ENCODE measurements at places on chromosomes 12 and 14.
A peak's percentile ranks its signal among the peaks of the same experiment; 100 is the strongest.

DNA sequence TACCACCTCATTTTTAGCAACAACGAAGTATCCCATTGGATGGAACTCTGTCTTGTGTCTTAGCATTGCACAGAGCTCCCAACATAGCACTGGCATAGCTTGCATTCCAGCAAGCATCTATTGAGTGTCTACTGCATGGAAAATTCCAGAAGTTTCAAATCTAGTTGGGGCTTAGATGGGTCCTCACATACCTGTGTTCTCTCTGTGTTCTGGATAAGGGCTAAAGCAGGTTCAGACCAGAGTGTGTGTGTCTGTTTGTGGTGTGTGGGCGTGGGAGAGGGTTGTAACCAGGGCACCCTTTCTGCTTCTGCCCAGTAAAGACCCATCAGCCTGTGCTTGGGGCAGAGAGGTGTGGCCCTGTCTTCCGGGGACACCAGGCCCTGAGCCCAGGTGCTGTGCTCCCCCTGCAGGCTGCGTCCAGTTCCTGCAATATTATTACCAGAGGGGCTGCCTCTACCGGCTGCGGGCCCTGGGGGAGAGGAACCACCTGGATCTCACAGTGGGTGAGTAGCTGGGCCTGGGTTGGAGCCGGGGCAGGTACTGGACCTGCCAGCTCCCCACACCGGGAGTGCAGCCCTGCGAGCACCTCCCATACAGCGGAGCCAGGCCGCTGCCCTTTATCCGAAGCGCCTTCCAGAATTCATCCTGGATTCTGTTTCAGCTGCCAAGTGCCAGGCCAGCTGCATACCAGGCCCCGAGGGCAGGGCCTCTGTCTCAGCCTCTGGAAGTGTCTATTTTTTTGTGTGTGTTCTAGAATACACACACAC lies 20.3 kb downstream of the RHOF start:
- H3K36me3 ChIP-seq: no peaks in the 10 kb centered on the region
- H3K4me3 ChIP-seq: no peak overlapping the region
- H3K27ac ChIP-seq: peak overlapping the region; percentile 1
- H3K27me3 ChIP-seq: no peaks in the 10 kb centered on the region
- DNase-seq: peak; percentile 85
- no peaks in the 10 kb centered on the region for H3K4me1 ChIP-seq

DNA sequence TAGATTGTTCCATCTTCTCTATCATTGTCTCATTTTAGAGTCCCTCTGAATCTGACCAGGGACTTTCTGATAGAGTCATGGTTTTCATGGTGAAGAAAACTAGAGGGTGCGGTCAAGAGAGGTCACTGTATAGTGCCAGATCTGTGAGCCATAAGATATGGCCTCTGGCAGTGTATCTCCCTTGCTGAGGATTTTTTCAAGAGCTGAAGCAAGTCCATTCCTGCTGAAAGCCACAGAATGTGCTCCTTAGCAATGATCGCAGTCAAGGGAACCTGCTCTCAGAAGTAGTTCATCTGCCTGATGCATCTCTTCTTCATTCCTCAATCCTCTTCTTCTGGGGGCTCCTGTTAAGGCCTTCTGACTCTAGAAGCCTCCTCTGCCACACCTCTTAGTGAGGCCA lies 405.2 kb downstream of the EGLN3 start:
- no peak overlapping the region for H3K4me3 ChIP-seq
- no peaks in the 10 kb centered on the region for H3K27me3 ChIP-seq
- H3K36me3 ChIP-seq: no peaks in the 10 kb centered on the region
- H3K27ac ChIP-seq: no peak overlapping the region
- DNase-seq: no peak

DNA sequence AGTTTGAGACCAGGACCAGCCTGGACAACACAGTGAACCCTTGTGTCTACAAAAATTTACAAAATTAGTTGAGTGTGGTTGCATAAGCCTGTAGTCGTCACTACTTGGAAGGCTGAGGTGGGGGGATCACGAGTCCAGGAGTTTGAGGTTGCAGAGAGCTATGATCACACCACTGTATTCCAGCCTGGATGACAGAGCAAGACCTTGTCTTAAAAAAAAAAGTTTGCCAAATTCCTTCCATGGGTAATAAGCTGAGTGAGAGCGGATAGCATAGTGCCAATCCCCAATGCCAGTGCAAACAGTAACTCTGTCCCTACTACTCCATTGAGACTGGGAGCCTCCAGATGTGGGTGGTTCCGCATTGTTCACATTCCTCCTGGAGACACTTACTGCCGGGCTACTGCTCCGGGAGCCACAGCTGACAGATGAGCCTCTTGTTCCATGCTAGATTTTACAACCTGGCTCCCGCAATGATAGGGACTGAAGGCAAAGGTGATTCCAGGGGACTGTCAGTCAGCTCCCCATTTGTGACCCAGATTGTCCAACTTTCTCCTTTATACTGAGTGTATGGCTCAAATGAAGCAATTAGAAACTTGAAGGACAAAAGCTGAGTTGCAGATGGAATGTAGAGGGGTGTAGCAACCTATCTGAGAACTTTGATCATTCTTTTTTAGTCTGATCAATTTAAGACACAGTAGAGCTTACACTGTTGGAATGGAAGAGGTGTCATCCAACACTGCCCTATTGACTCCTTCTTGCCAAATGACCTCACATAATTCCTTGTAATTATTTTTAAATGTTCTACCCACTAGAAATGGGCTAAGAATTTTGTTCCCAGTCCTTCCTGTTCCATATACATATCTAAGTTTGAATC lies 13.4 kb upstream of the FRMD6 start:
- peak; percentile 73 for DNase-seq
- H3K4me3 ChIP-seq: no peak overlapping the region
- no peak overlapping the region for H3K27ac ChIP-seq
- H3K36me3 ChIP-seq: no peaks in the 10 kb centered on the region

GRCh38 chr14:88516861-88517357 lies 37.9 kb downstream of the PTPN21 start:
- peaks cover 14% of the 10 kb centered on the region for H3K4me1 ChIP-seq
- peak overlapping the region; percentile 3 for H3K27ac ChIP-seq
- no peak for DNase-seq

GRCh38 chr14:50961605-50962221 lies 17.4 kb upstream of the PYGL start:
- H3K36me3 ChIP-seq: no peaks in the 10 kb centered on the region
- H3K27ac ChIP-seq: peak overlapping the region; percentile 92
- no peak for DNase-seq
- H3K4me1 ChIP-seq: no peaks in the 10 kb centered on the region

DNA sequence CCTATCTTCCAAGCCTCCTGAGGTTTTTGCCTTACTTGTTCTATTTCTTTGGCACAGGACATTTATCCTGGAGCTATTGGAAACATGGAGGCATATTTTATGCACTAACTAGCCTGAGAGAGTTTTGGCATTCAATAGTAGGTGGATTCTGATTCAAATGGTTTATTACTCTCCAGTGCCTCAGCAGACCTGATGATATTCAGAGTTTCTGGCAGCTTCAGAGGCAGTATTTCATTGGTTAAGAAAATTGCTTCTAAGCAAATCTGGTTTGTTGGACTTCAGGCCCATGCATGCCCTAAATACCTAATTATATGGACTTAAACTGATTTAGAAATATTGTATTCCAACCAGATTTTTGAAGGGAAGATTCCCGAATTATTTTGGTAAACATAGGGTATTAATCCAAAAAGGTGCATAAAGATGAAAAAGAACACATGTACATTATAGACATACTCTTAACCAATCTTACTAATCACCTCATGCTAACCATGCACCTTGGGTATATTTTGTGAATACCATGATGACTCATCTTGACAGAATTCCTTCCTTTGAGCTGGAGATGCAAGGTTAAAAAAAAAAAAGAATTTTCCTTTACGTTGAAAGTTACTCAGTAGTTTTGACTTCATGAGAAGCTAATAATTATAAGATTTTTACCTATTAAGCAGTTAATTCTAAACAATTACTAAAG lies 44.3 kb upstream of the KTN1 start:
- H3K27me3 ChIP-seq: no peaks in the 10 kb centered on the region
- no peak overlapping the region for H3K27ac ChIP-seq
- DNase-seq: no peak
- no peaks in the 10 kb centered on the region for H3K4me1 ChIP-seq

DNA sequence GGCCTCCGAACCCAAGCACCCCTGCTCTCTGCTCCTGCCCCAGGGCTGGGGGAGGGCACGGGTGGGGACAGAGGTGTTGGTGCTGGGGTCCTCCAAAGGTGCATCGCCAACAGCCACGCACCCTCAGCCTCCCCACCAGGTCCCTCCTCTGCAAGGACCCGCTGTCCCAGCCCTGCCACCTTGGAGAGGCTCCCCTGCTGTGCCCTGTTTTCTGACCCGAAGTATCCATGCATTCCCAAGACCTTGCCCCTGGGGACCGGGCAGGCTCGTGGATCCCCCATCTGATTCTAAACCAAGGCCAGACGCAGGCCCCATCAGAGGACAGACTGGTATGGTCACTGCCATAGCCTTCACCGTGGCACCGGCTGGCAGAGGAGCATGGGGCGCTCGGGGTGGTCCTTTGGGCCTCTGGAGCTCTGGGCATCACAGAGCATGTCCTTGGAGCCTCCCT lies 22.7 kb upstream of the BEGAIN start:
- no peaks in the 10 kb centered on the region for H3K4me1 ChIP-seq
- no peaks in the 10 kb centered on the region for H3K27me3 ChIP-seq
- no peak for DNase-seq
- H3K27ac ChIP-seq: no peak overlapping the region
- H3K36me3 ChIP-seq: no peaks in the 10 kb centered on the region
